ENCODE measurements at places on chromosomes 4 and X.

DNA sequence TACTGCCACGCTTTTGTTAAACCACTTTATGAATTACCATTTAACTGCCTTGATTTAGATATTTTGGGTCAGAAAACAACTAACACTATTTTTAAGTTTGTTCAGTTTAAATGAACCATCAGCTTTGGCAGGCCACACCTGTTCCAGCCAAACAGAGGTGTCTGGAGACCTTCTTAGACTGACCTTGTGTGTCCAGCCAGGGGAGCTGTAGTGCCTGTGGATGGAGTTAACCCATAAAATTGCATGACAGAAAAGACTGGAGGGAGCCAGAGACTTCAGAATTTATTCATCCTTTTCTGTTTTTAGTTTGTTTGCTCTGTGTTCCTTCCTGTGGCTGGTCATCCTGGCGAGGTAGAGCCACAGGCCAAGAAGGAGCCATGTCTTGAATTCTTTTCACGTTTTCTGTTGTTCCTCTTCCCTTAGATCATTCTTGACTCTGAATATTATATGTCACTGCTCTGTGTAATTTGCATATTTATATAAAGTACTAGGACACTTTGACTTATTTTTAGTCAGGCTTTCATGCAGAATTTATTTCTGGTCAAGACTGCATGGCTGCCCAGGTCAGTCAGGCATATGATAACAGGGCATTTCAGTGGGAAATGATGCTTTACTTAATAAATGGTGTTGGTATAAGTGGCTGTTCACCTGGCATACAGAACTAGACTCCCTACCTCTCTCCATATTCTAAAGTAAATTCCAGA lies 26.7 kb downstream of the HERC3 start:
- DNase-seq: no peak

DNA sequence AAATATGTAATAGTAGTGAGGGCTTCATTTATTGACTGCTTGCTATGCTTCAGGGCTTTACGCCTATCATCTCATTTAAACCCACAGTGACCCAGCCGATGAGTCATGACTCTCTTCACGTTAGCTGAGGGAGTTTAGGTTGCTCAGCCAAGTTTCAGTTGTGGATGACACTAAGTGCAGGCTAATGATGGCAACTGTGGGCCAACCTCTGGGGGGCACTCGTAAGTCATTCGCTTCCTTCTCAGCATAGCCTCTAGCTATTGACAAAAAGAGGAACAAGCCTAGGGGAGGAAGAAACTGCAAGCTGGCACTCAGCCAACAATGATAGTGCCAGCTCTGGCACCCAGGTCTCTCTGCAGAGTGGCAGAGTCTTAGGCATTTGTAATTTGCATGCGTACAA lies 325.0 kb downstream of the ARHGAP10 start:
- DNase-seq: peak; percentile 41

DNA sequence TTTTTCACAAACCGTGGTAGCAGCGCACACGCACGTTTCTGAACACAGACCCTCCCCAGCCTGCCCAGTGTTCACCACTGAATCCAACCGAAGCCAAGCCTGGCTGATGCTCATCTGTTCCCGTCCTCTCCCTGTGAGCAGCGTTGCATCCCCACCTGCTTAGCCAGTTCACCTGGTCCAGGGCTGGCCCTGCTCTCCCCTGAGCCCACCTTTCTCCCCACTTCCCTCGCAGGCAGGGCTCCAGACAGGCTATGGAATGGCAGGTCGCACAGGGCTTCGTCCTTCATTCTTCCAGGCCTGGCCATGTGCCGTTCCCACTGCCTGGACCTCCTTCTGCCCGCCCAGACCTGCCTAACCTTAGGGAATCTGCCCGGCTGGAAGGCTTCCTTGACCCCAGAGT lies 246.9 kb downstream of the EVC2 start:
- DNase-seq: no peak

DNA sequence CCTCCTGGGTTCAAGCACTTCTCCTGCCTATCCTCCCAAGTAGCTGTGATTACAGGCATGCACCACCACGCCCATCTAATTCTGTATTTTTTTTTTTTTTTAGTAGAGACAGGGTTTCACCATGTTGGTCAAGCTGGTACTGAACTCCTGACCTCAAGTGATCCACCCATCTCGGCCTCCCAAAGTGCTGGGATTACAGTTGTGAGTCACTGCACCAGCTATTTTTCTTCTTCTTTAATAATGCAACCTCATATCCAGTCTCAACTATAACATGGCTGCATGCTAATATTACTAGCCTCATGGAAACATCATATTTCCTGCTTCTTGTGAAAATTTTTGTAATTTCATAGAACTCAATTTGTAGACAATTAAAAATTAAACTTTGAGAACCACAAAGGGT lies 706.5 kb downstream of the KCTD8 start:
- no peak for DNase-seq

DNA sequence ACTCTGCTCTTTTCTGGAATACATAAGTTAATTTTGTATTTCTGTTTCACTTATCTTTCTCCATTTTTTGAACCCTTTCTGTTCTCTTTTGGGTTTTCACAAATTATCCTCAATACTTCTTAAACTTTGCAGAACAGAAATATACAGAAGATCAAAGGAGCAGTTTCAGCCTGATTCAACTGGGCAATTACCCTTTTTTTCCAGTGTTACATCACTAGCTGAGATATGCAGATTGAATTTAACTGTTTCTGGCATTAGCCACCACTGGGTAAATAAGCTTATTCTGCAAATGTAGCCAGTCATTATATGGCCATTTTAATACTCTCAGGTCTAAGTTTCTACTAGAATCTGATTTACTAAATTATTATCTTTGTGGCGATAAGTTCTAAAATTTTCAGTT lies 66.9 kb upstream of the GRID2 start:
- DNase-seq: no peak

- no peak for DNase-seq
Observed at GRCh38 chrX:69096963-69097362, 68.3 kb downstream of the PJA1 start.

GRCh38 chrX:3962511-3963311 lies 249.3 kb upstream of the PRKX start:
- no peak for DNase-seq

GRCh38 chr4:37648084-37648817 lies 37.9 kb downstream of the RELL1 start:
- peak; percentile 75 for DNase-seq
